ENCODE measurements at places on chromosomes 5 and 9. TPM values are rescaled to one million over a fixed set of nuclear protein-coding genes. Genes with fewer than 3 reads are reported as not detected.
A peak's percentile ranks its signal among the peaks of the same experiment; 100 is the strongest.

The FST gene
- total RNA-seq, result 58.7 TPM

The NSG2 gene
- total RNA-seq, result 0.22 TPM

The SLCO4C1 gene
- total RNA-seq, result 0.09 TPM

The IL31RA gene
- total RNA-seq, result not detected

The TUSC1 gene
- 3.2 TPM for total RNA-seq

The MYMK gene
- total RNA-seq, result not detected

The CDKN2B-AS1 gene
- total RNA-seq, result not detected

The SCAMP1 gene
- 72.8 TPM for total RNA-seq

The LCNL1 gene
- not detected for total RNA-seq

The PCDHB2 gene
- 34.2 TPM for total RNA-seq

The FOXE1 gene
- total RNA-seq, result not detected

The IFNB1 gene
- not detected for total RNA-seq

The GPX3 gene
- 17.9 TPM for total RNA-seq

The KIF12 gene
- total RNA-seq, result 0.59 TPM

- DNase-seq, result peak; percentile 34
Measured at GRCh38 chr9:118829334-118829733, 539.9 kb downstream of the BRINP1 start.

DNA sequence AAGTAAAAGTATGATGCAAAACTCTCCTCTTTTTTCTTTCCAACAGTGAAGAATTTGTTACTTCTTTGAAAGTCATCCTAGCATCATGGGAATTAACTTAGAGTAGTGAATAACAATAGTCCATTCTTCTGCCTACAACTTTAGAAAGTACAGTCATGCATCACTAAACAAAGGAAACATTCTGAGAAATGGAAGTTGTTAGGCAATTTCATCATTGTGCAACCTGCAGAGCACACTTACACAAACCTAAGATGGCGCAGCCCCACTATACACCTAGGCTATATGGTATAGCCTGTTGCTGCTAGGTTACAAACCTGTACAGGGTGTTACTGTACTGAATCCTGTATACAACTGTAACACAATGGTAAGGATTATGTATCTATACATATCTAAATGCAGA, 1209.3 kb upstream of the C9orf72 start:
- no peak for DNase-seq

DNA sequence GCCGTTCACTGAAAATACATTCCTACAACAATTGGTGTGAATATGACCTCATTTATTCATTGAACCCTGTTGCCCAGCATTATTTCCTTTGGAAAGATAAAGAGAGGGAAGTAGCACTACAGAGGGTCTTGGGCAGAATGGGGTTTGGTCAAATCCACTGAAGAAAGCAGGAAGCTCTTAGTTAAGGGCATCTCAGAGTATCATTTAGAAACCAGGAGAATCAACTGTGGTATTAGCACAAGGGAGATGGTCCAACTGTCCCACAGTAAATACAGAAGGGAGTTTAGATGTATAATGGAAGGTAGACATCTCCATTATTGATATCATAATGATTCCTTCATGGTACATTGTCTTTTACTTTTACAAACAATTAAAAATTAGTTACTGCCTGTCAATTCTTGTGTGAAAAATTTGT, 47.1 kb downstream of the LIX1 start:
- DNase-seq, result no peak

DNA sequence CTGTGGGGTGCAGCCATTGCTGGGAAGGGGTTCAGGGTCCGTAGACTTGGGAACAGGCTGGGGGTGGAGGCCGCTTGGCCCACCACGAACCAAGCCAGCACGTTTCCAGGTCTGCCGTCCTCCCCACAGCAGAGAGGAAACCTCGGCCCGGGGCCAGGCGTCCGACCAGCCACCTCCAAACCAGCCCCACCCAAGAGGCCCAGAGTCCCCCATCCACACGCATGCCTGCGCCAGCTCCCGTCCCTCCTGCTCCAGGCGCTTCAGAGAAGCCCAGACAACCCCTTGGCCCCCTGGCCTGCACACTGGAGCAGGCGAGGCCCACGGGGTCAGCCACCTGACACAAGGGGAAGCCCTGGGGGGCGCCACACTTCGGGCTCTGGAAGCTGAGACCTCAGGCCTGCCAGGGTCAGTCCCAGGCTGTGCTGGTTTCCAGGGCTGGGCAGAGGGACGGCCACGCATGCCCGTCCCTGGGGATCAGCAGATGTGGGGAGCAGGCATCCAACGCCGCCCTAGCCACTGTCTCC, 6.3 kb downstream of the DNLZ start:
- no peak for DNase-seq

- DNase-seq, result no peak
Measured at GRCh38 chr9:131976157-131977108, 103.2 kb downstream of the MED27 start.

- no peak for DNase-seq
Measured at GRCh38 chr5:31908396-31908795, 265.7 kb downstream of the GOLPH3 start.

DNA sequence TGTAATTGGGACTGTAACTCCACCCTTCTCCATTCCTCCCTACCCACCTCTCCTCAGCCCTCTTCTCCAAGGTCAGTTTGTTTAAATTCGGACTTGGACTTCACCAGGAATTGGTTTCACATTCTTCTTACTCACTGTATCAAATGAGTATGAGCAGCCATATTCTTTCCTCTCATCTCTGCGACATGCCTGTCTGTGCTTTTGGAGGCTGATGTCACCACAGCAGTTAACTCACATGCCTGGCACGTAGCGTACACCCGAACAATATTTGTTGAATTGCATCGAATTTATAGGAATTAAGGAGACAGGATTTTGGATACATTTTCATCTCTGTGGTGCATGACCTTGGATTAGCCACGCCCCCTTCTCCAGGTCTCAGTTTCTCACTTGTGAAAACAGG, 291.1 kb downstream of the ASTN2 start:
- no peak for DNase-seq

- DNase-seq, result no peak
Measured at GRCh38 chr5:123665822-123666371, 153.9 kb downstream of the CSNK1G3 start.

DNA sequence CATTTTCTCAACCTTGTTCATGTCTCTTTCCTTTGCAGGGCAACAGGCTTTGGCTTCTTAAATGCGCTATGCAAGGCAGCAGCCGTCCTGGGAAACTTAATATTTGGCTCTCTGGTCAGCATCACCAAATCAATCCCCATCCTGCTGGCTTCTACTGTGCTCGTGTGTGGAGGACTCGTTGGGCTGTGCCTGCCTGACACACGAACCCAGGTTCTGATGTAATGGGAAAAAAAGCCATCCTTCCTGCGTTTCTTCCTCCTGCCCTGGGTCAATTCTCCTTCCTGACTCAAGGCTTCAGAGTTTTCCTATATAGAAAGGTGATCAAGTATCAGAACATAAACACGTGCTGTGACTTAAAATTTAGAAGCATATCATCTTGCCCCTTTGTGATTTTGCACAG, 77.8 kb upstream of the IQGAP2 start:
- DNase-seq, result no peak

DNA sequence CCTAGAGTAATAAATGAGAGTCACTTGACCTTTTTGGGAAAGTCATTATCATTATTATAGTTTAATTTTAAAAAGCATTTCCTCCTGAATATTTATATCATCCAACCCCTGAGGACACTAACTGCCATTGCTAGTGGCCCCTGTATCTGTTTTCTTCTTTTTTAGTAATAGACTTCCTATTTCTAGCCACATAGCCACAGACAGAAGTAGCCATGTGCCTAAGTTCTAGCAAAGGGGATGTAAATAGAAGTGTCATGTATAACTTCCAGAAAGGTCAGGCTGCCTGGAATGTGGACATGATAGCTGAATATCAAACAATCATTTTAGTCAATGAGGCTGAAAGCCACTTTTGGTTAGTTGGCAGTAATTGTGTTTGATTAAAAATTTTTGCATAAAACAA, 37.5 kb upstream of the IQGAP2 start:
- no peak for DNase-seq

DNA sequence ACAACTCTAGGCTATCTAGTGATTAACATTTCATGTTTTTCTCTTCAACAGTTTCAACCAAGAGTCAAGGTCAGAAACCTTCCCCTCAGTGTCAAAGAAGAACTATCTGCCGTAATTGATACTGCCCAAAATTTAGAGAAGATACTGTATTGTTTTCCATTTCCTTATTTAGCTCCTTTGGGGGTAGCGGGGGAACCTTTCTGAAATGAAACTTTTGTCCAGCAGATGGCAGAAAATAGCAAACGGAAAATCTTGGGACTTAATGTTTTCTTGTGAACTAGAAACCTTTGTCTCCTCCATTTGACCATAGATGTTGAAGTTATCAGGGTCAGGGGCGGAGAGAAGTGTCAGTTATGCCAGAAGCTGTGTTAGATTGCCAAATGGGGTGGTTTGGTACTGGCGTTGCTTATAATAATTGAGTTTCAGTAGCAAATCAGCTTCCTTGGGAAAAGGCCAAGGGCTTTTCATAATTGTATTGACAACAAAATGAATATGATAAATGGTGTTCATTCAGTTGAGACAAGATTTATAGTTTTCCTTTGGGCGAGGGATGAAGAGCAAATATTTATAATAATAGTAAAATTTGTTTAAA, 101.7 kb upstream of the TLX3 start:
- DNase-seq, result peak; percentile 61

GRCh38 chr5:90438100-90438499, 28.5 kb upstream of the CETN3 start:
- no peak for DNase-seq

- DNase-seq, result no peak
Measured at GRCh38 chr9:26125693-26126092, 447.4 kb upstream of the TUSC1 start.

- DNase-seq, result no peak
Measured at GRCh38 chr9:42396318-42396717, 212.9 kb downstream of the SPATA31A6 start.

- no peak for DNase-seq
Measured at GRCh38 chr9:87886933-87887505, 4.3 kb downstream of the SPATA31E1 start.

DNA sequence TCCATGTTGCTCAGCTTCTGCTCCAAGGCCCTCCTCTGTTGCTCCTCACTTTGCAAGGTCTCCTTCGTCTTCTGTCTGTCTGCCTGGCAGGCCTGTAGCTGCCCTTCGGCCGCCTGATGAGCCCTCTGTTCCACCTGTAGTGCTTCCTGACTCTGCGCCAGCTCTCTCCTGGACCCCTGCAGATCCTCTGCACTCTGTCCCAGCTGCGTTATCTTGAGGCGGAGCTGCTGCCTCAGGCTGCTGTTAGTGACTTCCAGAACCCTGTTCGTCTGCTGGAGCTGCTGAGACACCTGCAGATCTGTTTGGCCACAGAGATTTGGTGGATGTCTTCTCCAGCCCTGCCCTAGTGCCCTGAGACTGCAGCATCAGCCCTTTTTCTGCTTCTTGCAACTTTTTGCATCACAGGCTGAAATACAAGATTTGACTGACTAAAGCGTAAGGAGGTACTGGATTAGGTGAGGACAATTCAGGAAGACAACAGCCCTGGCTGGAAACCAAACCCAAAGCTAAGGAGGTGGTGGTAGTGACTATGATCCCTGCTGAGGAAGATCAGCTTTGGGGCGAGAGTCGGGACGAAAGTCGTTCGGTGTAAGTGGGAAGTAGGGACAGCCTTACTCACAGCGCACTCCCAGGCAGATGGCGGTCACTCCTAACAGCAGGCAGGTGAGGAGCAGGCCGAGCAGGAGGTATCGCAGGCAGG, 2.1 kb downstream of the CD72 start:
- no peak for DNase-seq

- DNase-seq, result no peak
Measured at GRCh38 chr5:2906302-2907090, 155.0 kb upstream of the IRX2 start.

- DNase-seq, result no peak
Measured at GRCh38 chr9:18046068-18046467, 427.9 kb upstream of the ADAMTSL1 start.

DNA sequence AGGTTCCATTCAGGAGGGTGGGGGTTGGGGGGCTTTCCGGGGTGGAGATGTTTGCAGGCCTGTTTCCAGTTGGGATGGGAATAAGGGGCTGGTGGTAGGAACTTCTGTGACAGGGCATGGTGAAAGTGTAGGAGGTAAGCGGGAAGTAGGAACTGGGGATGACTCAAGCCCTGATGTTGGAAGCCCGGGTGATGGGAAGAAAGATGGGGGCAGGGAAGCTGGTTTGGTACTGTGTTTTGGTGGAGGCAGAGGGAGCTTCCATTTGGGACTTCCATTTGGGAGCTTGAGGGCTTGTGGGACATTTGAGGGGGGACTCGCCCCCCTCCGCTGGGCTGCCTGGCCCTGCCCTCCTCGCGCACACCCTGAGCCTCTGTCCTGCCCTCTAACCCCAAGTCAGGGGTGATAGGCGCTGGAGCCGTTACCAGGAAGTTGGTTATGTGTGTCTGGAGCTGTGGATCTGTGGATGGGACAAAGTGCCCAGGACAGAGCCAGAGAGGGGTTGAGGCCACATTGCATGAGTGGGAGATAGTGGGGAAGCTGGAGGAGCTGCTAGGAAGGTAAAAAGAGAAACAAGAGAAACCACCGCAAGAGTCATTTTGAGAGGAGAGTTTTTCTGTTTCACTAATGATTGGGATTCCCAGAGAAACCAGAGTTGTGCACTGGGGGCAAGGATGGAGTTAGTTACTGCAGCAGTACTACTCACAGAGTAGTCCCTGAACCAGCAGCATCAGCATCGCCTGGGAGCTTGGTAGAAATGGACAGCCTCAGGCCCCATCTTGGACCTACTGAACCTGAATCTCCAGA, 6.6 kb downstream of the RGS14 start:
- no peak for DNase-seq

DNA sequence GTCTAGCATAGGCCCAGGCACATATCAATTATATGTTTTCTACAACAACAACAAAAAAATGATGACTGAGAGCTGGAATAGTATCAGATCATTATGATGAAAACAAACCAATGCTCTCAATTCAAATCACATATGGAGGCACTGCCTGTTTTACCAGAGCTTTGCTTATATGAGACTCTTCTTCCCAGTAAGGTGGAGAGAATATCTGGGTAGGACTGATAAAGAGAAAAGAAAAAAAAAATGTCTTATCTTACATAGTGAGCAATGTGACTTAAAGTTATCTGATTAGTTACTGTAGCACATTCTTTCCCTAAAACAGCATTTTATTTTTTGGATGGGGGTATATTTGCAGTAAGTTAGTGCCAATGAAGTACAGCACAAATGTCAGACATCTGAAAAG, 154.8 kb downstream of the RAB3C start:
- no peak for DNase-seq

DNA sequence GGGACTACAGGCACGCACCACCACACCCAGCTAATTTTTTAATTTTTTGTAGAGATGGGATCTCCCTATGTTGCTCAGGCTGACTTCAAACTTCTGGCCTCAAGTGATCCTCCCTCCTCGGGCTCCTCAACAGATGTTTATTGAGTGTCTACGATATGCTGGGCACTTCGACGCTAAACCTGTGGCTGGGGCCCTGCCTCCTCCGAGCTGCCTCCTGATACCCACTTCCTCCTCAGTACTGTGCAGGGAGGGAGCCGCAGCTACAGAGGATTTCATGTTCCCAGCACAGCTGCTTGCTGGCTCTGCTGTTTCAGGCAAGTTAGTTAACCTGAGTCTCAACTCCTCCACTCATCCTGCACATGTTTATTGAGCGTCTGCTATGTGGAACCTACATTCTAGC, 9.6 kb downstream of the AIF1L start:
- no peak for DNase-seq

GRCh38 chr9:16125629-16126028, 572.8 kb downstream of the CCDC171 start:
- DNase-seq, result no peak

- DNase-seq, result no peak
Measured at GRCh38 chr9:34665067-34665380, 2.6 kb upstream of the CCL27 start.

GRCh38 chr9:78697618-78698017, 400.7 kb downstream of the PSAT1 start:
- no peak for DNase-seq

- DNase-seq, result no peak
Measured at GRCh38 chr9:132672413-132672690, 2.1 kb downstream of the GTF3C4 start.
